ENCODE measurements at places on chromosomes 7 and 10. TPM values are rescaled to one million over a fixed set of nuclear protein-coding genes. Genes with fewer than 3 reads are reported as not detected.

The ARL3 gene
- polyA plus RNA-seq = 16.5 TPM

The VWC2 gene
- polyA plus RNA-seq = not detected

The KNDC1 gene
- 4.0 TPM for polyA plus RNA-seq

The OR6V1 gene
- polyA plus RNA-seq = 0.34 TPM

The CDK13 gene
- polyA plus RNA-seq = 36.7 TPM

The FAM180A gene
- polyA plus RNA-seq = not detected

The CPED1 gene
- polyA plus RNA-seq = 10.1 TPM

DNA sequence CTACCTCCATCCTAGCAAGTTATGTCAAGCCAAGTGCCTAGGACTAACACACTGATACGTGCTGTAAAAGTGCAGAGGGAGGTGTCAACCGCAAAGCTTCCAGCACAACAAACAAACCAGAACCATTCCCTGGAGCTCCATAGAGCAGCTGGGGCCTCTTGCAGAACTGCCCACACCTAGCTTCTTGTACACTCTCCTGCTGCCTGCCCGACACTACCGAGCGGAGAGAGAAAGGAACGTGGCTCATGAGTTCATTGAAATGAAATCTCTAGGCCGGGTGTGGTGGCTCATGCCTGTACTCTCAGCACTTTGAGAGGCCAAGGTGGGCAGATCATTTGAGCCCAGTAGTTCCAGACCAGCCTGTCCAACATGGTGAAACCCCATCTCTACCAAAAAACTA is 73.5 kb downstream of the MKI67 start:
- no peaks in the 10 kb centered on the region for H3K27me3 ChIP-seq
- H3K36me3 ChIP-seq = no peaks in the 10 kb centered on the region
- H3K27ac ChIP-seq = no peak overlapping the region
- DNase-seq = no peak
- H3K4me3 ChIP-seq = no peak overlapping the region
- H3K4me1 ChIP-seq = peaks cover 4% of the 10 kb centered on the region

- H3K4me3 ChIP-seq = no peak overlapping the region
- H3K27me3 ChIP-seq = no peaks in the 10 kb centered on the region
- no peak overlapping the region for H3K27ac ChIP-seq
- H3K36me3 ChIP-seq = no peaks in the 10 kb centered on the region
- no peak for DNase-seq
- H3K4me1 ChIP-seq = no peaks in the 10 kb centered on the region
Observed at GRCh38 chr7:111210996-111211395, 120.1 kb downstream of the LRRN3 start.

DNA sequence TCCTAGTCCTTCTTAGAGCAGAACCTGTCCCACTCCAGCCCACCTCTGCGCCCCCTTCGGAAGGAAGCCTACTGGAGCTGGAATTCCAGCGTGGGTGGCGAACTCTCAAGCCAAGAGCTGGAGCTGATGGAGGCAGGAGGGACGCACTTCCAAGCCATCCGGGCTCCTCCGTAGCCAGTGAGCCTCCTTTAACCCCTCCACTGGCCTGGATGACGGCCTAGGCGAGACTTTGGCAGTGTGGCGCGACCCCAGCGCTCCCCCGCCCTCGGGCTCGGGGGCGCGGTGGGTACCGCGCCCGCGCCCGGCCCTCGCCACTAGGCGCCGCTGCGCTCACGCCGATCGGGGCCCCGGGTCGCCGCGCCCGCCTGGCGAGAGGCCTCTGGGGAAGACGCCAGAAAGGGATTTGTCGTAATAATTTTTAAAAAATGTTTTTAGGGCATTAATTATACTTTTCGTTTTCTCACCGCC is 5.1 kb upstream of the EMX2 start:
- no peak overlapping the region for H3K27ac ChIP-seq
- no peak overlapping the region for H3K4me3 ChIP-seq
- H3K36me3 ChIP-seq = no peaks in the 10 kb centered on the region
- H3K4me1 ChIP-seq = peaks cover 27% of the 10 kb centered on the region
- peaks cover 97% of the 10 kb centered on the region for H3K27me3 ChIP-seq

GRCh38 chr7:66905278-66905677 is 15.7 kb upstream of the TMEM248 start:
- H3K4me1 ChIP-seq = no peaks in the 10 kb centered on the region
- H3K36me3 ChIP-seq = no peaks in the 10 kb centered on the region
- no peak overlapping the region for H3K4me3 ChIP-seq
- H3K27ac ChIP-seq = no peak overlapping the region

DNA sequence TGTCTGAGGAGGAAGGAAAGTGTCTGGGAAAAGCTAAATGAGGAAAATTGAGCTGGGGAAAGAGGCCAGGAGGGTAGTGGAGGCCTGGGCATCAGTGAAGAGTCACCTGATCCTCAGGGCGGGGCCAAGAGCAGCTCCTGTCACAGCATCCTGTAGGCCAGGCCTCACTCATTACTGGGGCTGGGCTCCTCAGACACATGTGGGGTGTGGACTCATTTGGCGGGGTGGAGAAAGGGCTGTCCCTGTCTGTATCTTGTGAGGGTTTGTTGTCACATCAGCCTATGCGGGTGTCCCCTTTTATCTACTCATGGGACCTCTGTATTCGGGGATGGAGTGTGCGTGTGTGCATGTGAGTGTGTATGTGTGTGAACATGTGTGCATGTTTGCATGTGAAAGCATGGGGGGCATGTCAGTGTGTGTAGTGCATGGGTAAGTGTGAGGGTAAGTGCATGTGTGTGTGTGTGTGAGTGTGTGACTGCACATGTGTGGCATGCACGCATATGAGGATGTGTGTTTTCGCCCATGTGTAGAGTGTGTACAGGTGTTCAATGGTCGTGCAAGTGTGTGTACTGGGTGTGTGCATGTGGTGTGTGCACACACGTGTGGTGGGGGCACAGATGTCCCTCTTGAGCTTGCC is 67.8 kb downstream of the RAMP3 start:
- H3K4me3 ChIP-seq = no peak overlapping the region
- no peak for DNase-seq
- no peaks in the 10 kb centered on the region for H3K4me1 ChIP-seq
- no peaks in the 10 kb centered on the region for H3K36me3 ChIP-seq
- H3K27me3 ChIP-seq = peaks cover 2% of the 10 kb centered on the region
- H3K27ac ChIP-seq = no peak overlapping the region

DNA sequence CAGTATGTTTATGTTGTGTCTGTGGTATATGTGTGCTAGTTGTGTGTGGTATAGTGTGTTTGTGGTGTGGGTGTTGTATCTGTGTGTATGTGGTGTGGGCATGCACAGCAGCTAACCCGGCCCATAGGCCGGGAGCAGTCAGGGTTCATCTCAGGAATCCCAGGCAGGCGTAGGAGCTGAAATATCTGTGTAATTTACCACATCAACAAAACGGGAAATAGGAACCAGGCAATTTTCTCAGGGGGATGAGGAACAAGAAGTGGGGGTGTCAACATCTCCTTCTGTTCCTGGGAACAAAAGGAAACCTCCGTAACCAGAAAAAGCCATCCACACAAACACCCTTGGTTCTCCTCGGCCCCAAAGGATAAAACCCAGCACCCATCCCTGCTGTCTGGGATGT is 24.5 kb upstream of the ZNF488 start:
- H3K27ac ChIP-seq = no peak overlapping the region
- no peak overlapping the region for H3K4me3 ChIP-seq
- peaks cover 14% of the 10 kb centered on the region for H3K4me1 ChIP-seq
- H3K36me3 ChIP-seq = no peaks in the 10 kb centered on the region
- H3K27me3 ChIP-seq = no peaks in the 10 kb centered on the region

GRCh38 chr10:12420530-12421120 is 71.3 kb downstream of the CAMK1D start:
- H3K36me3 ChIP-seq = no peaks in the 10 kb centered on the region
- DNase-seq = no peak
- no peaks in the 10 kb centered on the region for H3K27me3 ChIP-seq
- H3K27ac ChIP-seq = no peak overlapping the region

- DNase-seq = no peak
- H3K27me3 ChIP-seq = no peaks in the 10 kb centered on the region
- H3K4me3 ChIP-seq = no peak overlapping the region
- H3K4me1 ChIP-seq = no peaks in the 10 kb centered on the region
Observed at GRCh38 chr10:81081887-81082620, 544.4 kb downstream of the SH2D4B start.

DNA sequence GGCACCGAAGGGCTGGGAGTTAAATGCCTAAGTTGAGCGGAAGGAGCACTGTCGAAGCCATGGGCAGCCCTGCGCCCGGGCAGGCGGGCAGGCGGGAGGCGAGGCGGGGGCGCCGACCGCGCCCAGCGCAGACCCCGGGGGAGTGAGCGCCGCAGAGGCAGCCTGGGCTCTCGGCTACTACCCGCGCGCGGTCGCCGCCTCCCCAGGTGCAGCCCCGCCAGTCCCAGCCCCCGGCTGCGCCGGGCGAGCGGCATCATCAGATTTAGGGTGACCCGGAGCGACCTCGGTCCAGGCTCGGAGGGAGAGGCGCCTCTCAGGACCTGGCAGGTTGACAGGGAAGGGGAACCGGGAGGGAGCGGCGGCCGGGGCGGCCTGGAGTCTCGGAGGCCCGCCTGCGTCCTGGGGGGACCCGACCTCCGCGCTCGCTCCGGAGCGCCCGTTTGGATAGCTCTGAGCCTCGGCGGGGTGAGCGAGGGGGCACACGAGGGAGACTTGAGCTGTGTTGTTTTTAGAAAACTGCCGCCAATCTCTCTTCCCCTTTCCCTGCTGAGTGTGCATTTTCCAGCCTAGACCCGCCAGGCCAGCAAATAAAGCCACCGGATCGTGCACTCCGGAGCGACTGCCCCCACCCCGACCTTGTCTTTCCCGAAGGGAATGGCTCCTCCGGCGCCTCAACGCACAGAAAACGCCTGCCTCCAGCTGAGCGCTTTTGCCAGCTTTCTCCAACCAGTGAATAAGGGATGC is 2.3 kb upstream of the NRP1 start:
- DNase-seq = peak; percentile 53
- no peaks in the 10 kb centered on the region for H3K27me3 ChIP-seq
- no peaks in the 10 kb centered on the region for H3K36me3 ChIP-seq
- H3K4me3 ChIP-seq = peak overlapping the region; percentile 92
- peak overlapping the region; percentile 93 for H3K27ac ChIP-seq
- peaks cover 10% of the 10 kb centered on the region for H3K4me1 ChIP-seq

DNA sequence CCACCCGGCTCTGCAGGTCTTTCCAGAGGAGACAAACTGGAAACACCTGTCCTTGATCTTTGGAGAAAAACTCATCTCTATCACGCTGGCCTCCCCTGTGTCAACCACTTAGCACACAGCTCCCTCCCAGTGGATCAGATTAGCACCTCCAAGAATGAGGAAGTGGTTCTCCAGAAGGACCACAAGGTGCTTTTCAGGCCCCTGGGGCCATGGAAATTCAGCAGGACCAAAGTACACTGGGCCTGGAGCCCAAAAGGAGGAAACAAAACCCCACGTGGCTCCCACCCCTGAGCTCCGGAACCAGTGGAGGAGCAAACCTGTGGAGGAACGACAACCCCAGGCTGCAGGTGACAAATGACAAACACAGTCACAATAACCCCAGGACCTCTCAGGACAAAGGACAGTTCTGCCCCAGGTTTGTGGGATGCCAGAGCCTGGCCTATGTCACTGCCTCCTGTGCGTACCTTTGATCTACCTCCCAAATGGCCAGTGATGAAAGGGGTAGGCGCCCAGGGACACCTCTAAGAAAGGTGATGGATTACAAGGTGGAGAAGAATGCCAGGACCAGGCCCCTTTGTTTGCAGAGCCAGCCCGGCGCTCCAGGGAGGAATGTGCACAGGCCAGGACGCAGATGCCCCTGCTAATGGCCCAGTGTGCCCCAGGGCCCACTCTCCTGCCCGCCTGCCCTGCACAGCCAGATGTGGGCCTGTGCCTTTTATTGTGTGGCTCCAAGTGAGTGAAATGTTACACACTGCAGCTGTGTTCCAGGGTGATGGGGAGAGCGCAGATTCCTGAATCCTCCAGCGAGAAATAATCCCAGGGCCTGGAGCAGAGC is 5.7 kb downstream of the TNS3 start:
- DNase-seq = peak; percentile 78
- no peaks in the 10 kb centered on the region for H3K27me3 ChIP-seq
- no peaks in the 10 kb centered on the region for H3K36me3 ChIP-seq

DNA sequence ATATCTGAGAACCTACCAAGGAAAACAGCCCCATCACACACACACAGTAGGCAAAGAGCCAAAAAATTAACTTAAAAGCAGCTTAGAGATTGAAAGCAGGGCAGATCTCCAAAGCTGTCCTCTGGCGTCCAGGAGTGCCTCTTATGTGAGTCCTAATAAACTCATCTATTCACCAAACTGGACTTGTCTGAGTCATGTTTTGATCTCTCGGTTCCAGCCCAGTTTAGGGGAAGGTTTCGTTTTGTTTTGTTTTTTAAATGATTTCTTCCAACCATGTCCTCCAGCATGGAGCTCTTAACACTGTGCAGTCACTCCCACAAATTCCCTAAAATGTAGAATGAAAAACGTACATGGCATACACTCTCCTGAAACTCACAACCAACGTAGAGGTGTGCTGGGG is 6.7 kb upstream of the PRSS37 start:
- H3K27me3 ChIP-seq = no peaks in the 10 kb centered on the region
- H3K4me3 ChIP-seq = no peak overlapping the region
- H3K4me1 ChIP-seq = no peaks in the 10 kb centered on the region
- H3K36me3 ChIP-seq = no peaks in the 10 kb centered on the region
- DNase-seq = no peak

- no peaks in the 10 kb centered on the region for H3K27me3 ChIP-seq
- DNase-seq = peak; percentile 89
- peak overlapping the region; percentile 5 for H3K4me3 ChIP-seq
- peaks cover 20% of the 10 kb centered on the region for H3K4me1 ChIP-seq
Observed at GRCh38 chr7:94374721-94375566, 19.8 kb upstream of the COL1A2 start.

DNA sequence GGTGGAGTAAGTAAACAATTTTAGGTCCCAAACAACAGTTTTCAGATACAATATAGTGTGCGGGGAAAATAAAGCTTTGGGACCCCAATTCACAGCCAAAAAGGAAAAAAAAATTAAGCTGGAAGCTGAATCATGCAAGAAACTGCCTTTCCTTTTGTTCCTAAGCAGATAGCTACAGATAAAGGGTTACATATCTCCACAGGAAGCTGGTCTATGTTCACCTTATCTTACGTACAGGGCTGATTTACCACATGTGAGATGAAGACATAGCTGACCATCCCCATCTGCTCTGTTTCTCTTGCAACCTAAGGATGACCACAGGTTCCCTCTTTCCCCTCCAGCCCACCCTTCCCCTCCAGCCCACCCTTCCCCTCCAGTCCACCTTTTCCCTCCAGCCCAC is 14.2 kb upstream of the PFKP start:
- no peak for DNase-seq
- H3K27ac ChIP-seq = no peak overlapping the region
- no peaks in the 10 kb centered on the region for H3K27me3 ChIP-seq
- H3K36me3 ChIP-seq = no peaks in the 10 kb centered on the region
- H3K4me3 ChIP-seq = no peak overlapping the region
- no peaks in the 10 kb centered on the region for H3K4me1 ChIP-seq
